NCI-H748 treated with DMSO at 0.1 percent for 48 hours (cell line): ENCODE measurements at places on chromosomes 3 and 15.

- DNase-seq: no peak
These were observed 95.8 kb downstream of the ZPLD1 start for GRCh38 chr3:102530415-102531181.

GRCh38 chr15:52362497-52362896, 66.9 kb upstream of the MYO5C start:
- no peak for DNase-seq

GRCh38 chr3:197522183-197522715, 33.5 kb downstream of the BDH1 start:
- DNase-seq: no peak

DNA sequence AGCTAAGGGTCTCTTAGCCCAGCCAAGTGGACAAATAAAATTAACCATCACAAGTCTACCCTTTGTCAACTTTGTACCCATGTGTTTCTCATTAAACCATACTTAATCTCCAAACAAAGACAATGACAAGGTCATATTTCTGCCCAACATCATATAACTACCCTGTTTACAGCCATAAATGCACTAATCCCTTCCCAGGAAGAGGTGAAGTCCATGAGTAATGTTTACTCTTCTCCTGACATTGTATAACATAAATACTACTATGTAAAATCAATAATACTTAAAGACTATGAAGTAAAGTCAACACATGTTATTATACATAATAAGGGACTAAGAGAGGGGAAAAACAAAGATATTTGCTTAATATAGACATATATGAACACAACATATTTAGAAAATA, 38.5 kb upstream of the FAN1 start:
- DNase-seq: peak; percentile 70

DNA sequence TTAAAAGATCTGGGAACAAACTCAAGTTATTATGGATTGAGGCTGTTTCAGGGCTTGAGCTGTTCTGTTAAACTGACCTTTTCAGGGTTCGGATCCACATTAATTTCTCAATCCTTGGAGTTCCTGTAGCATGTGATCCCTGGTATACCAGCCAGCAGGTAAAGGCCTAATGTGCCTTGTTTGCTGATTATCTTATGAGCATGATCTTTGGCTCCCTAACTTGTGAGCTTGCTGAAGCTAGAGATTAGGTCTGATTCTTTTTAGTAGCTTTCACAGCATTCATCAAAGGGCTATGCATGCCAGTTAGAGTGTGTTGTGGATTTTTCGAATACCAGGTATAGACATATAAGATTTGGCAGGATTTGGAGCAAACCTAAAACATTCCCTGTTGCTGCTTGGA, 10.3 kb downstream of the CORO2B start:
- no peak for DNase-seq
